Fibroblast of skin of back (primary cell): ENCODE measurements at places on chromosomes 11 and 22.

DNA sequence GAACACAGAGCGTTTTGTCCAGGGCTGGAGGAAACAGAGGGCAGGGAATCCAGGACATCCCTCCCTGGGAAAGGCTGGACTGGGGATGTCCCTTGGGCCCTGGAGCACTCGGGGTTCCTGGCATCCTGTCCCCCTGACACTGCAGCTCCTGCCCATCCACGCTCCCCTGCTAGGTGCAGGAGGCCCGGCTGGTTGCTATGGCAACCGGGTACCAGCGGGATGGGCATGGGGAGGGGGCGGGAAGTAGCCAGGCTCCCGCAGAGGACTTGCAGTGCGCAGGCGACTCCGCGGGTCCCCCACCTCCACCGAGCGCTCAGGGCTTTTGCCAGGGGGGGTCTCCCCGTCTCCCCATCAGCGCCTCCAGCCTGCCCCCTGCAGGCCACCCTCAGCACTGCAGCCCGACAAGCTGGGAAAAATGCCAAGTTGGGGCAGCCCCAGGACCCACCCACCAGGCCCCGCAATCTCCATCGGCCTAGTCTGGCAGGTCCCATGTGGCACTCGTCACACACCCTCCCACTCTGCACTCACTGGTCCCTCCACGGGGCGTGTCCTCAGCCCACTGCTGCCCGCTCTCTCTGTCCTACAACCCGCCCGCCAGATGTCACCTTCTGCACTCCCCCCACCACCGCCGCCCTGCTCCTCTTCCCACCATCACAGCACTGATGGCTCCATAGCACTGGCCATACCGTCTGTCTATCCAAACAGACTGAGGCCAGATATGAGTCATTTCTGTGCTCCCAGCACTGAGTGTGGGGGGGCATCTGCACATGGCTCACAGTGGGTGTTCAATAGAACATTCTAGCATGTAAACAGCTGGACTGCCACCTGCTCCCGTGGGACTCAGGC, 31.5 kb downstream of the KIAA0930 start:
- peak; percentile 91 for DNase-seq

GRCh38 chr11:2317354-2318050, 15.7 kb downstream of the TSPAN32 start:
- no peak for DNase-seq

GRCh38 chr11:119194811-119195440, 9.7 kb downstream of the NHERF4 start:
- DNase-seq: no peak

GRCh38 chr22:38271927-38272372, 860 bp downstream of the TMEM184B start:
- DNase-seq: no peak

- DNase-seq: no peak
Measured at GRCh38 chr11:2574553-2575535, 125.0 kb downstream of the KCNQ1OT1 start.

DNA sequence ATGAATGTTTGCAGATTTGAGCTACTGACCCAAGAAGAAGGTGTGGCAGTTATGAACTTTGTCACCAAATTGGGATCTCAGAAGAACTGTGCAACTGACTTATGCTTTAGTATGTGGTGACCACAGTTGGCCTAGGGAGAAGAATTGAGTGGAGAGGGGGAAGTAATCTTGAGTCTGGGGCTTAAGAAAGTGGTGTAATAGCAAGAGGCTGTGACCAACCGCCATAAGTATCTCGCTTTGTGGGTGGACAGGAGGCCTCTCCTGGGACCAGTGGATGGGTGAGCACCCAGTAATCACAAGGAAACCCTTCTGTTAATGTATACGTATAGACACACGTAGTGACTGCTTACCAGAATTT, 12.7 kb upstream of the IL10RA start:
- no peak for DNase-seq

- peak; percentile 70 for DNase-seq
Measured at GRCh38 chr11:101583251-101584128, at the start of gene TRPC6. TSS of gene TRPC6 (minus strand) at chr11:101584007. CDS start at chr11:101583503, 504 bp downstream.
